Activated T-cell treated with anti-CD3 and anti-CD28 coated beads, Interleukin-2, amount 50 U/mL, for 72 hours (primary cell): ENCODE measurements at places on chromosomes 13 and 19.
A peak's percentile ranks its signal among the peaks of the same experiment; 100 is the strongest.

DNA sequence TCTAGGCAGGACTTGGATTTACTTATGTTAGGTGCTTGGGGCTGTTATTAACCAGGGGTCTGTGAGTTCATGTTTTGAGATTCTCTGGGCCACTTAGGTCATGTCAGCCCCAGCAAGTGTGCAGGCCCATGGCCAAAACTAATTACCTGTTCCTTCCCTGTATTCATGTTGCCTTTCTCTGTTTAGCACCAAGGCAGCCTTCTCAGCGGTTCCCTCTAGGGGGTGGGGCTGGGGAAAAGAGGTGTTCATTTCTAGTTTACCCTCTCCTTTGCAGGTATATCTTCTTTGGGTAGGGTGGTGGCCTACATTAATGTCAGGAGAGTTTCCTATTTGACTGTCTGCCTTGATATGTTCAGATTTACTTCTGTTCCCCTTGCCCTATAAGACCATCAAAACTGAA, 61.7 kb downstream of the PDS5B start:
- DNase-seq = no peak

GRCh38 chr13:74930402-74931165, 551.4 kb downstream of the TBC1D4 start:
- DNase-seq = no peak

DNA sequence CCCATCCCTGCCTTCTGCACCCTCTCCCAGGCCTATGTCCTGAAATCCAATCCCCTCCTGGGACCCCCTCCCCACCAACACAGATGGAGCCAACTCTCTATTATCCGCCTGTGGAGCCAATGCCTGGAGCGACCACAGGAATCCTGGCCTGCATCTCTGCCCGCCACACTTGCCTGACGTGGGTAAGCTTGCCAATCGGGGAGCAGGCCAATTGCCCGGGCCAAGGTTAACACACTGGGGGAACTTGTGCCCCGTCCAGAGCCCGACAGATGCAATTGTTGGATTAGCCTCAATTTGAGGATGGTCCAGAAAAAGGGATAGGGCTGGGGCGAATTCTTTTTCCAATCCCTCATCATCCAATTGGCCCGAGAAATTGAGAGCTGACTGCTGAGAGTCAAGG, 5.9 kb downstream of the WIZ start:
- no peak for DNase-seq

- no peak for DNase-seq
These were observed 9.4 kb downstream of the BCL3 start for GRCh38 chr19:44757735-44758505.

- DNase-seq = peak; percentile 15
These were observed 32.3 kb downstream of the ITM2B start for GRCh38 chr13:48265217-48265815.

DNA sequence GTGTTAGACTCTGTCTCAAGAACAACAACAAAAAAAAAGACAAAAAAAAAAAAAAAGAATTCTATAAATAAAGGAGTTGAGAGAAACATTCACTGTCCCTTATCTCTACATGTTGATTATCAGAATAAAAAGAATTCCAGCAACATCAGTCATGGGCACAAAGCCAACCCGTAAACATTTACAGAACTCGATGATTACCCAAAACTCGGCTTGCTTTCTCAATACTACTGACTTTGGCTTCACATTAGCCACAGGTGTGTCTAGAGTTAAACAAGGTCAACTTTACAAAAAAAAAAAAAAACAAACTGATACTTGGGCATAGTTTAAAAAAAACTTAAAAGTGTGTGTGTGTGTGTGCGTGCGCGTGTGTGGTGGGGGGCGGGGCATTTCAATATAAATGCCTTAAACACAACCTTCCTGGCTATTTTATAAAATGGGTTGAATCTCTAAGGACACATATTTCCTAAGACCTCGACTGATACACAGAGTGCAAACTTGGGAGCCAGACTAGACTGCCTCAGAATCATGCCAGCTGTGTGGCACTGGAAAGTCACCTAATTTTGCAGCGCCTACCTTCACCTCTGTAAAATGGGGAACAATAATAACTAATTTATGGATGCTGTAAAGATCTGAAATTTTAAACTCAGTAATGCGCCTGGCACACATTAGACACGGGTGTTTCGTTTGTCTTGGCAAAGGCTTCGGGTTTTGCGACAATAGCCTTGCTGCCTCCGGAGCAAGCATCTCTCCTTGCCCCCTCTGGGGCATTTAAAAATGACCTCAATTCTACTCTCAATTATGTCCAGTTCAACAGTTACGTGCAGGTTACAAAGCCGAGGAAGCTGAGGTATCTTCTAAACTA, 922 bp downstream of the EBPL start:
- DNase-seq = no peak

DNA sequence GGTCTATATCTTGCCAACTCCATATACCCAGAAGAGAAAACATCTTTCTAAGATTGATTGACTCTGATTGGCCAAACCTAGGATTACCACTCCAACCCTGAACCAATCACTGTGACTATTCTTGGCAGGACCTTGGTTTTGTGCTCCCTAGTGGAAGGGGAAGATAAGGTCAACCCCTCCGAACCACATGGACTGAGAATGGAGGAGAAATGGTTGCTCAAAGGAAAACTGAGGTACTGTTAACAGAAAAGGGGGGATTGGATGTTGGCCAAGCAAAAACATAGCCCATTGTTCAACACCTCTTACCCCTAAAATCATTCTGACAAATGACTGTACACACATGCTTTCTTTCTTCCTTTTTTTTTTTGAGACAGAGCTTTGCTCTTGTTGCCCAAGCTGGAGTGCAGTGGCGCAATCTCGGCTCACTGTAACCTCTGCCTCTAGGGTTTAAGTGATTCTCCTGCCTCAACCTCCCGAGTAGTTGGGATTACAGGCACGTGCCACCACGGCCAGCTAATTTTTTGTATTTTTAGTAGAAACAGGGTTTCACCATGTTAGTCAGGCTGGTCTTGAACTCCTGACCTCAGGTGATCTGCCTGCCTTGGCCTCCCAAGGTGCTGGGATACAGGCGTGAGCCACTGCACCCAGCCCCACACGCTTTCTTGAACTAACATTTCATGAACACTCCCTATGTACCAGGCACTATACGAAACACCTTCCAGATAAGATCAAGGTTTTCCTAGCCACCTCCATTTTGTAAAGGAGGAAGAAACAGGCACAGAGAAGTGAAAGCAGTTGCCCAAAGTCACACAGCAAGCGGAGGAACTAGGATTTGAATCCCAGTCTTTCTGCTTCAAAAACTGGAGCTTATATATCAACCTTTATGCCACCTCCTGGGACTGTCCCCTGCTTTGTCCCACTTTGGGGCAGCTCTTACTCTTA, 6.5 kb downstream of the MEIOSIN start:
- no peak for DNase-seq

DNA sequence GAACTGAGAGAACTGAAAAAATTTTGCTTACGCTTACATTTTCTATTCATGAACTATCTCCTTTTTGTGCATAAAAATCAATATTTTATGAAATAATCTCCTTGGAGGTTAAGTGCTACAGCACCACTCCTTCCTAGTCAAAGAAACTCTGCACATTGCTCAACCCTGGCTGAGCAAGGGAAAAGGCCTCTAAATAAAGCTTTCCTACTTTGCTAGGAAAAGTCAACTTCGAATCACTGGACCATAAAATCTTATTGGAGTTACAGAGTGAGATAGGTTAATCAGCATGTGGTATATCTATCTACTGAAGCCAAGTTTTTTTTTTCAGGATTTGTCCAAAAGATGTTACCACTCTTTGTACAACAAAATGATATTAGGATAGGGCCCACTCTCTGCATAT, 57.5 kb upstream of the HMGB1 start:
- DNase-seq = no peak

GRCh38 chr13:80306337-80306972, 34.5 kb downstream of the SPRY2 start:
- no peak for DNase-seq

GRCh38 chr13:103866048-103866447, 799.8 kb upstream of the SLC10A2 start:
- DNase-seq = no peak

DNA sequence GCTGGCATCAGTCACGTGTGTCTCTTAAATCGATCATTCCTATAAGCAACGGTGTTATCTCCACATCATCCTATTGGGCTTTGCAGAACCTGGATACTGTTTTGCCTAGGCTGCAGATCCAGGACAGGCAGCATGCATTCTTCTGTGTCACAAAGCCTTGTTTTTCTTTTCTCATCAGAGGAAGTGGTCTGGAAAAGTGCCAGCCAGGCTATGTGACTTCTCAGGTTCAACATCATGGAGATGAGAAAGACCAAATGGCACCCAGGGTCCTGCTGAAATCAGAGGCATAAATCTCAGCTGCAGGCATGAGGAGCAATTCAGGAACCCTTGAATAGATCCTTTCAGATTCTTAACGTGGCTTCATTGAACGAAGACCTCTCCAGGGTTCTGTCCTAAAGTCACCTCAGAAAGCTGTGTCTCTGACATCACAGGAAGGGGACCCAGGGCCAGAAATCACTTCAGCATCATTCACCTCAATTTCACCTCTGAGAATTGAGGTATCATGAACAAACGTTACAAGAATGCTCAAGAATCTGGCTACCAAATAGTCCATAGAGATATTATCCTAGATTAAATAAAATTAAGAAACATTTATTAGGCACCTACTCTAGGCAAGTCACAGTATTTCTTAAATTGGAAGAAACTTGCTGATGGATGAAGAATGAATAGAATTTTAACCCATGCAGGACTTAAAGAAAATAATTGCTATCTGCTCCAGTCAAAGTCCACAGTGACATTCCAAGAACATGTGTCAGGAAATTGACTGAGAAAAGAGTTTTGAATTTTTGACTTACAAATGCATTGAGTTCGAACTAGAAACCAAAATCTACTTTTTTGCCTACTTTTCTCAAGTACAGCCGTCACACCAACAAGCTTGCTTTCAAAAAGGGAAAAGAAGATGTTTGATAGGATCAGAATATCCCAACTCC, 124.1 kb downstream of the COG6 start:
- peak; percentile 49 for DNase-seq

GRCh38 chr19:42154471-42155323, 22.5 kb upstream of the POU2F2 start:
- DNase-seq = no peak

DNA sequence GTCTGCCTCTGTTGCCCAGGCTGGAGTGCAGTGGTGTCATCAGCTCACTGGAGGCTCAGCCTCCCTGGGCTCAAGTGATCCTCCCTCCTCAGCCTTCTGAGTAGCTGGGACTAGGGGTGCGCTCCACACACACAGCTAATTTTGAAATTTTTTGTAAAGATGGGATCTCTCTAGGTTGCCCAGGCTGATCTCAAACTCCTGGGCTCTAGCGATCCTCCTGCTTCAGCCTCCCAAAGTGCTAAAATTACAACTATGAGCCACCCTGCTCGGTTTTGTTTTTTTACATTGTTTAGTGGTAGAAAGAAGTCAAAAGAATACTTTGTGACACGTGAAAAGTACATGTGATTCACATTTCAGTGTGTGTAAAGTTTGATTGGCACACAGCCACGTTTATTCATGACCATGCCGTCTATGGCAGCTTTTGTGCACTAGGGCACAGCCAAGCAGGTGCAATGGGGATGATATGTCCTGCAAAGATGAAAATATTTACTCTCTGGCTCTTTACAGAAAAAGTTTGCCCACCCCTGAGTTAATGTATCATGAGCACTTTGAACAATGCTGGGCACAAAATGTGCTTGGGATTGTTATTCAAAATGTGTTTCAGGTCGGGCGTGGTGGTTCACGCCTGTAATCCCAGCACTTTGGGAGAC, 16.2 kb upstream of the NFIC start:
- DNase-seq = no peak

- peak; percentile 18 for DNase-seq
These were observed 46.3 kb upstream of the ZNF730 start for GRCh38 chr19:23070353-23071146.

- DNase-seq = no peak
These were observed 7.8 kb downstream of the ACTMAP start for GRCh38 chr19:40742477-40742876.

- no peak for DNase-seq
These were observed 6.0 kb upstream of the HAS1 start for GRCh38 chr19:51729781-51730180.

GRCh38 chr13:107266657-107267056, 698.7 kb upstream of the ARGLU1 start:
- DNase-seq = no peak

DNA sequence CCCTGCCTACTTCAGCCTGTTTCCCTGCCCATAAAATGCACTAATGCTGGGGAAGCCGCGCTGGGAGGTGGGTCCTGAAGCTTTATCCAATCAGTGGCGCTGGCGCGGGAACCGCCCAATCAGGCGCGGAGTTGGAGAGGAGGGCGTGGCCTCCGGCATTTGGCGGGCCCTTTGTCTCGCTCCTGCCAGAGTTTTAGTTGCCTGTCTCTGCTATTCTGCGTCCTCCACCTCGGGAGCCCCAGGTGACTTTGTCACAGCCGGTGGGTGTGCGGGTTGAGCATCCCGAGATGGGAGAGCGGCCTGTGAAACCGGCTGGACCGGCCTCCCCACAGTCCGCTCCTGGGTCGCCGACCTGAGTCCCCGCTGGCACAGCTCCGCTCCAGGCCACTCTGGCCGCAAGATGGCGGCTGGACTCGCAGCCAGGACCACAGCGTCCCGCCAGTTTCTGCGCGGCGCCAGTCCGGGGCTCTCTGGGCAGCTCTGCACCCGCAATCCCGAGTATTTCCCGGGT, 30.7 kb upstream of the ZNF429 start:
- DNase-seq = peak; percentile 82

- DNase-seq = no peak
These were observed 8.8 kb downstream of the EDNRB start for GRCh38 chr13:77909827-77910226.

GRCh38 chr13:28106976-28107375, 6.6 kb upstream of the FLT3 start:
- DNase-seq = no peak

DNA sequence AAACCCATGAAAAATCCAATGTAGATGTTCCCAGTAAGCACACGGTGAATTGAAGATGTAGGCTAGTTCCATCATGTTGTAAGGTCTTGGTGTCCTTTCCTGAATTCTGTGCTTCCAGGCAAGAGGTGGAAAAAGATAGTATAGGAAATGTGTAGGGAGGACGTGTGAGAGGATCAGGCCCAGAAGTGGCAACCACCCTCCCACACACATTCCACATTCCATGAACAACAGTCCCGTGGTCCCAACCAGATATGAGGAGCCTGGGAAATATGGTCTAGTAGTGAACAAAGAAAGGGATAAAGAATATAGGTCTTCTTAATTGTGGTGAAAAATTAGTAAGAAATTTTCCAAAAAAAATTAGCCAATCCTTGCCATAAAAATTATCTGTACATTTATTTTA, 1254.2 kb upstream of the SLC10A2 start:
- no peak for DNase-seq
